ENCODE measurements at places on chromosomes 16 and 17.

DNA sequence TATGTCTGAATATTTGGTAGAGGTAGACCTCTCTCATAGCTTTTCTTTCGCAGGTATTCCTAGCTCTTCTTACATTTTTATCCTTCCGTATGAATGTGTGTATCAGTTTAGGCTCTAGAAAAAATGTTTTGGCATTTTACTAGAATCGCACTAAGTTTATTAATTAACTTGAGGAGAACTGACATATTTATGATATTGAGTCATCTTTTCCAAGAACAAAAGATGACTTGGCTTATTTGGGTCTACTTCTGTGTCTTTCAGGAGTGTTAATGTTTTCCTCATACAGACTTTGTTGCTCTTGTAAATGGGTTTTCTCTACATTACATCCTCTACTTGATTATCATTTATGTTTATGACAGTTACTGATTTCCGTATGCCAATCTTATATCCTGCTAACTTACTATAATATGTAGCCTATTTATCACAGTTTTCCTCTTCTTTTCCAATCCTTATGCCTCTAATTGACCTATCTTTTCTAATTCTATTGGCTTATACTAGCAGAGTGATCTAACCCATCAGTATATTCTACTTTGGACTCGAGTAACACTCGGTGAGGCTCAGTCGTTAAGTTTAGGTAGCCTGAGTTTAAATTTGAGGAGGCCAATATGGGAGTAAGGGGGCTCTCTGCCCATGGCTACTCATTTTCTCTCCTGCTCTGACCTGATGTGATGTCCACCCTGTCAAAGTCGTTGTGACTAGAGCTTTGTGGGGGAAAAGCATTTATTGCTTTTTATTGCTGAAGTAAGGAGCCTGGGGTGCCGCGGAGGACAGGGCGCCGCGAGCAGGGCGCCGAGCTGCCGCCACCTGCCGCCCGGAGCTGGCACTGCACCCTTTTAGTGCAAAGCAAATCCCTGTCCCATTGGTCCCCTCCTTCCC is 20.0 kb downstream of the ST6GALNAC1 start:
- DNase-seq: peak; percentile 75

- no peak for DNase-seq
Observed at GRCh38 chr17:45081047-45081703, 20.1 kb downstream of the NMT1 start.

- DNase-seq: no peak
Observed at GRCh38 chr16:18959031-18959505, 24.7 kb upstream of the TMC7 start.

DNA sequence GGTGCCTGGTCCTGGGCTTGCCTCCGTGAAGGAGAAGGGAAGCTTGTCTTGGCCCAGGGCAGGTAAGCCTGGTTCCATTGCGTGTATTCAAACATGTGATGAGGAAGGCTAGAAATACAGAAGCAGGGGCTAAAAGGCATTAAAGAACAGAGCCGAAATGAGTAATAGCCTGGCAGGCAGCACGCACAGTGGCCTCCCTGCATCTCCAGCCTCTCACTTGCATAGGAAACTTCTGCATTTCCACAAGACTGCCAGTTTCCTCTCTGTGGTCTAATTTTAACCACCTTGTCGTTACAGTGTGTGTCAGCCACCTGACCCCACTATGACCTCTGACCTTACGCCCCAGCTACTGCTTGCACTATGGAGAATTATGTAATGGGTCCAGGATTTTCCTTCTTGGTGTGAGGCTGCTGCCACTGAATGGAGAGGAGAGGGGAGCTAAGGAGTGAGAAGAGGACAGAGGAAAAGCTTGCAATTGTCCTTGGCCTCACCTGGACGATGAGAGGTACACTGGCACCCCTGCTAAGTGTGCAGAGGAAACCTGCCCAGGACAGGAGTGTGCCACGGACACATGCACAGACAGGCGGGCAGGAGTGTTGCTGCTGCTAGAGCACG is 32.8 kb downstream of the HIC1 start:
- peak; percentile 93 for DNase-seq

DNA sequence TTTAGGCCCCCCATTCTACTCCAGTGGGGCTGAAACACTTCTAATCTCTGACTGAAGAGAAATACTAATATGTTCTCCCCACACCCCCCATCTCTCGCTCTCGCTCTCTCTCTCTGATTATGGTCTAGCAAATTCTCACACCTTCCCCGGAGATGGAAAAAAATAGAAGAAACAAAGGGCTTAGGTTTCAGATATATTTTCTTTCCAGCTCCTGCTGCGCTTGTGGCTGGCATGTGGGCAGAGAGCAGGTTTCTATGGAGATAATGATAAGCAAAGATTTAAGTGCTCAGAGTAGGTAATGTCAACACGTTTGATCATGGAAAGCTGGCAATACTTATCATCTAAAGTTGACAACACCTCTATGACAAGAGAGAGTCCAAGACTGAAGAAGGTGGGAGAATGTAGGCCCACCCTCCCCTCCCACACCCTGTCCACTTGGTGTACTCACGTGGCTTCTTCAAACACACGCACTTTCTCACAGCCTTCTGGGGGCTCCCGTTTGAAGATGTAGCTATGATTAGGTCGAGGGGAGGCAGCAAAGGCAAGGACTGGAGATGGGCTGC is 8.0 kb upstream of the SLC35B1 start:
- no peak for DNase-seq

DNA sequence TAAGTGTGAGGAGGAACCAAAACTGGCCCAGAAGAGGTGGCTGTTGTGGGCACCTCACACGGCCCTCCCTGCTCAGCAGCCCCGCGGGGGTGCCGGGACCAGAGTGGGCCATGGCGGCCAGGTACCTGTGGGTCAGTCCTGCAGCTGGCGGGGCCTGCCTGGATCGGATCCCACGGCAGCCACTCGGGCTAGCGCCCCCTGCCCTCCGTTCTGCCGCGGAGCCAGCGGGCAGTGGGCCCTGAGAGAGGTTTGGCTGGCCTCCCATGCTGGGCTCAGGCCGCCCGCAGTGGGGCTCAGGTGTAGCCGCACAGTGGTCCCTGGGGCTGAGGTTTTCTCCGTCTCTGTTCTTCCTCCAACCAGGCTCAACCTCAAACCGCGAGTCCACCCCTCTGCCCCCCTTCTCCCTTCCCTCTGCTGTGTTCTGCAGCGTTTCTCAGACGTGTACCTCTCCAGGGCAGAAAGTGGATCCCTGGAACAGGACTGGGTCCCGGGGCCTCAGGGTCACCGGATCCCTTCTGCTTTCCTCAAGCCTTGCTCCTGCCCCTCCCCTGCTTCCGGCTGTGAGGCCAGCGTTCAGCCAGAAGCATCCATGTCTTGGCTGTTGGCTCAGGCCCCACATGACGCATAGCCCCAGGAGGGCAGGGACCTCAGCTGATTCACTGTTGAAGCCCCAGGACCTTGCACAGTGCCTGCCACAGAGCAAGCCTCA is 28.6 kb upstream of the ITGA3 start:
- DNase-seq: no peak

- no peak for DNase-seq
Observed at GRCh38 chr16:62130101-62130500, 93.9 kb upstream of the CDH8 start.

DNA sequence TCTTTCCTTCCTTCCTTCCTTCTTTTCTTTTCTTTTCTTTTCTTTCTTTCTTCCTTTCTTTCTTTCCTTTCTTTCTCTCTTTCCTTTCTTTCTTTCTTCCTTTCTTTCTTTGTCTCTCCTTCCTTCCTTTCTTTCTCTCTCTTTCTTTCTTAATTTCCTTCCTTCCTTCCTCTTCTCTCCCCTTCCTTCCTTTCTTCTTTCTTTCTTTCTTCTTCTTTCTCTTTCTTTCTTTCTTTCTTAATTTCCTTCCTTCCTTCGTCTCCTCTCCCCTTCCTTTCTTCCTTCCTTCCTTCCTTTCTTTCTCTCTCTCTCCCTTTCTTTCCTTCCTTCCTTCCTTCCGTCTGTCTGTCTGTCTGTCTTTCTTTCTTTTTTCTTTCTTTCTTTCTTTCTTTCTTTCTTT is 1446.5 kb upstream of the GOT2 start:
- no peak for DNase-seq

- no peak for DNase-seq
Observed at GRCh38 chr17:32927724-32928585, at the start of gene TMEM98. Gene TMEM98 (plus strand): TSS chr17:32928153. CDS start chr17:32931529, 3,376 bp downstream.

DNA sequence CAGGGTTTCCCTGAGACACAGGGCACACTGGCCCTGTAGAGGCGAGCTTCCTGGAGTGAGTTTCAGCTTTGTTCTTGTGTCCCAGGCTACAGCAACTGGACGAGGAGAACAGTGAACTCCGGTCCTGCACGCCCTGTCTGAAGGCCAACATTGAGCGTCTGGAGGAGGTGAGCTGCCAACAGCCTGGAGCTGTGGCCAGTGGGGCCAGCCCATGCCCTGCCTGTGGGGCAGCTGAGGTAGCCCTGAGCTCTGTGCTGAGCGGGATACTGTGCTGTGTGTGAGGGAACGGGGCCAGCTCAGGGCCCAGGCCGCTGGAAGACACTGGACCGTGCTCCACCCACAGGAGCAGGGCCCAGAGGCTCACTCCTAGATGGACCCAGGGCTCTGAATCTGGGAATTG is 8.7 kb upstream of the CAPN15 start:
- DNase-seq: no peak

GRCh38 chr17:78736526-78737079 is 45.5 kb downstream of the CYTH1 start:
- DNase-seq: peak; percentile 93

DNA sequence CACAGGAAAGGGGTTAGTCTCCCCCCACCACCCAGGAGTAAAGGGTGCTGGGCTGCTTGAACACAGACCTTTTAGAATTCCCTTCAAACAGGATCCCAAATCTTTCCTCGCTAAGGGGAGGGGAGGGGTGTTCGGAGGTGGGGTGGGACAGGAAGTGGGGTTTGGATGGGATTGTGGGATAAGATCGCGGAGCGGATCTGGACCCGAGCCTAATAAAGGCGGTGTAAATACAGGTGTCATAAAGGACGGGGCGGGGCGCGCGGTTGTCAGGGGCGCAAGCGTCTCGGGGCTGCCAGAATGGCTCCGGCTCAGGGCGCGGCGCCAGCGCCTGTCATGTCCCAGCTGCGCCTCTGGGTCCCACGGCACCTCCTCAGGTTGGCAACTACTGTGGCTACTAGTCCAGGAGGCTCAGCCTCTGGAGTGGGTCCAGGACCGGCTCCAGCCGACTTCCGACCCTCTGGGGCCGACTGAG is 59.8 kb upstream of the FBXO47 start:
- DNase-seq: no peak

- peak; percentile 87 for DNase-seq
Observed at GRCh38 chr16:78742501-78743283, 643.2 kb downstream of the WWOX start.

- DNase-seq: peak; percentile 30
Observed at GRCh38 chr16:1543085-1543896, 9.8 kb downstream of the TMEM204 start.

GRCh38 chr16:2777903-2778629 is 986 bp upstream of the ELOB start:
- no peak for DNase-seq

DNA sequence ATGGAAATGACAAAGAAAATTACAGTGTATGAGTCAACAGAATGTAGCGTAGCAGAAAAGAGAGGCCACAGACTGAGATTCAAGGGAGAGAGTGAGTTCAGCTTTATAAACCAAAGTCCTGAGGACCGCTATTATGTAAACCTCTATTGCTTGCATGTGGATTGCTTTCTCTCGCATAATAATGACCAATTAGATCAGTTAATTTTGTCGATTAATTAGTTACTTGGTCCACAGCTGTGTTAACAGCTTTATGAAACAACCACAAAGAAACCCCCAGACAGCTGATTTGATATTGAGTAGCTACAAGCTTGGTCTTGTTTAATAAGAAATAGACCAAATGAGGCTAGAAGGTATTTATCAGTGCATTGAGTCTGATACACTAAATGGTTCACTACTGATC is 291.8 kb upstream of the ERCC4 start:
- DNase-seq: no peak

GRCh38 chr16:8967132-8967821 is 3.6 kb upstream of the USP7 start:
- DNase-seq: no peak

DNA sequence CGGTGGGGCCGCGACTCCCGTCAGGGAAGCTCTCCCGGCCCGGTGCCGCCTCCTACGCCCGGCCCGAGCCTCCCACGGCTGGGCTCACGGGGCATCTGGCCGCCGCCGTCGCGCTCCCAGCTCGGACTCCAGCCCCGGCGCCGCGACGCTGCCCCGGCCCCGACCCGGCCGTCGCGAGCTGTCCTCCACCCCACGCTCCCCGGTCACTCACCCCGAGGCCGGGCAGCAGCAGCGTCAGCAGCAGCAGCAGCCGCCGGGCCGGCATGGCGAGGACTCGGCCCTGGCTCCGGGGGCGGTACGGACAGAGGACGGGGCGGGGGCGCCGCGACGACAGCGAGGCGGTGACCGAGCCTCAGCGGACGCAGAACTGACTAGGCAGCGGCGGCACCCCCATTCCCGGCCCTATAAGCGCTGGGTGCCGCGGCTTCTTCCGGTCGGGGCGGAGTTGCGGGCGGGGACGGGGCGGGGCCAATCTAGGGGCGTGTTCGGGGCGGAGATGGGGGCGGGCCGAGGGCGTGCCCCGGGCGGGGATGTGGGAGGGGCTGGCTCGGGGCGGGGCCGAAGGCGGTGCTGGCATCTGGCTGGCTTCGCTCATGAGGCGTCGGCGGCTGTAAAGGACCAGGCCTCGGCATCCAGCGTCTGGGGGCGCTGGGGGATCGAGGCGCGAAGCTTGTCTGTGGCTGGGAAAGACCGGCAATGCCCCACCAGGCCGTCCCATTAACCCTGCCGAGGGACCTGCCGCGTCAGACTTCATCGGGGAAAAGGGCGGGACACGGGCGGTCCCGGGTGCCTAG is at the start of gene ERN1:
TSS of gene ERN1 (minus strand) at position 380 of the 794 bp plus-strand sequence. CDS start at position 265, 115 bp downstream.
- DNase-seq: peak; percentile 98

DNA sequence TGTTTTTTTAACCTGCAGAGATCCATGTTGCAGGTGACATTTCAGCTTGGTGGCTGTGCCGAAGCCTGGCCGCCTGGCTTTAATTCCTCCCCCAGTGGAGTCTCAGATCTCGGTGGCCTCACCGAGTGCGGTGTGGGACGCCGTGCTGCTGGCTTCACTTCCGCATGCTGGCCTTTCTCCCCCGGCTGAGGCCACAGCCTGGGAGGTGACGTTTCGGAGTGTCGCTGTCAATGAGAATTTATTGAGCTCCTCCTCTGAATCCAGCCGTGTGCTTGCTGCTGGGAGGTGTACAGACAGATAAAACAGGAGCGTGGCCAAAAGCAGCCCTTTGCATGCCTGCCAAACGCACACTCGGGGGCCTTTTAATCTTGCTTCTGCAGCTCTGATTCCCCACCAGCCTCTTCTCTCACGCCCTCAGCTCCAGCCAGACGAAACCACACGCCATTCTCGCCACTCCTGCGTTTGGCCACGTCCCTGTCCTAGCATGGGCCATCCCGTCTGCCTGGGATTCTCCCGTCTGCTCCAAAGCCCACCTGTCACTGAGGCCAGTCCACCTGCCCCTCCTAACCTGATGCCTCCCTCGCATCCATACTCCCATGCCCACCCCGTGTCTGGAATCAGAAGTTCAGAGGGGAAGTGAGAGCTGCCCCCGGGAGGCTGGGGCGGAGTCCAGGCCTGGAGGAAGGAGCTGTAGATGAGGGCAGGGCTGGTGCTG is 3.6 kb downstream of the GSE1 start:
- peak; percentile 87 for DNase-seq

- DNase-seq: no peak
Observed at GRCh38 chr17:43779145-43780125, 658 bp upstream of the DUSP3 start.

All from GM12865 (cell line).